ENCODE measurements at places on chromosomes 2 and 18. TPM values are rescaled to one million over a fixed set of nuclear protein-coding genes. Genes with fewer than 3 reads are reported as not detected.

Gene SLC9A2
- total RNA-seq, result not detected

Gene CNTNAP5
- total RNA-seq, result not detected

Gene CAPG
- total RNA-seq, result 192 TPM

Gene PLGLB1
- total RNA-seq, result 5.0 TPM

Gene LBX2
- not detected for total RNA-seq

Gene CROCC2
- not detected for total RNA-seq

Gene TRABD2A
- 101 TPM for total RNA-seq

Gene PDCD1
- total RNA-seq, result 2.2 TPM

Gene SERPINB3
- not detected for total RNA-seq

Gene STRADB
- total RNA-seq, result 31.3 TPM

Gene ZSWIM2
- not detected for total RNA-seq

Gene ALKAL2
- 0.43 TPM for total RNA-seq
